ENCODE measurements at places on chromosomes 6 and 20. TPM values are rescaled to one million over a fixed set of nuclear protein-coding genes. Genes with fewer than 3 reads are reported as not detected.

Gene AKAP12
- total RNA-seq = 114 TPM

Gene HTR1E
- under 0.01 TPM for total RNA-seq

Gene SEL1L2
- not detected for total RNA-seq

Gene BACH2
- total RNA-seq = 0.55 TPM

Gene ENPP5
- 0.55 TPM for total RNA-seq

Gene UBE2C
- total RNA-seq = 17.6 TPM

Gene TMC2
- not detected for total RNA-seq

Gene MAP7
- total RNA-seq = 1.4 TPM

Measured in uterine smooth muscle cell (primary cell).